Mesenteric fat pad (tissue), 1 donor: ENCODE measurements at places on chromosomes 1 and 21. TPM values are rescaled to one million over a fixed set of nuclear protein-coding genes. Genes with fewer than 3 reads are reported as not detected.
A peak's percentile ranks its signal among the peaks of the same experiment; 100 is the strongest.

DNA sequence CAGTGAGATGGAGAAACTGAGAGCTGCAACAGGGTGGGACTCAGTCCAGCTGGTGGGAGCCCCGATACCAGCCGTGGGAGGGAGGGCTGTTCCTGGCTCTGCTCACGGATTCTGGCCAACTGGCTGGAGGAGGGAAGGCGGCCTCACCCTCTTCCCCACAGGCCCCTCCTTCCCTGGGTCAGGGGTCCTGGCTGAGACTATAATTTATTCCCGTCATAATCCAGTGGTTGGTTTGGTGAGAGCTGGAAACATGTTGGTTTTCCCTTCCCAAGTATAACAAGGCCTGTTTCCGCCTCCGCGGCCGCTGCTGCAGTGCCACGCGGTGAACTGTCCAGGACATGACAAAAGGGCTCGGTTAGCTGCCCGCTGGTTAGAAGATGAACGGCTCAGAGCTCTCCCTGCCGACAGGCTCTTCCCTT, 10.0 kb downstream of the PTPRF start:
- DNase-seq, result no peak

DNA sequence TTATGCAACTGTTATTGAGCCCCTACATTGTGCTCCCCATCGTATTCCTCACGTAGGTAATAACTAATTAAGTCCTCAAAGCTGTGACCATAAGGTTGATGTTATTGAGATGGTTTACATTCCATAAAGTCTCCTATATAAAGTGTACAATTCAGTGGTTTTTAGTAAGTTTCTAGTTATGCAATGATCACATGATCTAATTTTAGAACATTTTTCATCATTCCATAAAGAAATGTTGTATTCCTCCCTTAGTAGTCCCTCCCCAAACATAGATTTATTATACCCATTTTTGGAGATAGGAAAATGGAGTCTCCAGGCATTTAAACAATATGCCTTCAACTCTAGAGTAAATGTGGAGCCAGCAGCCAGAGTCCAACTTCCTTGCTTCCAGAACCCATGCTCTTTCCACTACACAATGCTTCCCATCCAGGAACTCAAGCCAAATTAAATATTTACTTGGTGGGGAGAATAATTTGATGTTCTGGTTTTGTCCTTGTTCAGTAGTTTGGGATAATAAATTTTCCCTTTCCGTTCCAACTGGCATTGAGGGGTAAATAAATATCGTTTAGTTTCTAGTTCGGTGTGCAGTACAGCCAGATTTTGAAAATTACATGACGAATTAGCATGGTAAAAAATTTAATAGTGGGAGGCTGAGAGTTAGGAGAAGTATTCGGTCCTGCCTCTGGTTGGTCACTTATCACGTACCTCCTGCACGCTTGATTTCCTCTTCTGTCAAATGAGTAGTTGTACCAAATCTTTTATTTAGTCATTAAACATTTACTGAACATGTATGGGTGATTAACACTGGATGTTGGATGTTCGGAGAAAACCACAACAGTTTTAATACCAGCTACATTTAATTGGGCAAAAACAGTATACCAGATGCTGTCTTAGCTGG, 66.3 kb downstream of the CACHD1 start:
- no peak for DNase-seq

GRCh38 chr1:202268032-202268431, 73.7 kb downstream of the UBE2T start:
- peak; percentile 65 for DNase-seq

DNA sequence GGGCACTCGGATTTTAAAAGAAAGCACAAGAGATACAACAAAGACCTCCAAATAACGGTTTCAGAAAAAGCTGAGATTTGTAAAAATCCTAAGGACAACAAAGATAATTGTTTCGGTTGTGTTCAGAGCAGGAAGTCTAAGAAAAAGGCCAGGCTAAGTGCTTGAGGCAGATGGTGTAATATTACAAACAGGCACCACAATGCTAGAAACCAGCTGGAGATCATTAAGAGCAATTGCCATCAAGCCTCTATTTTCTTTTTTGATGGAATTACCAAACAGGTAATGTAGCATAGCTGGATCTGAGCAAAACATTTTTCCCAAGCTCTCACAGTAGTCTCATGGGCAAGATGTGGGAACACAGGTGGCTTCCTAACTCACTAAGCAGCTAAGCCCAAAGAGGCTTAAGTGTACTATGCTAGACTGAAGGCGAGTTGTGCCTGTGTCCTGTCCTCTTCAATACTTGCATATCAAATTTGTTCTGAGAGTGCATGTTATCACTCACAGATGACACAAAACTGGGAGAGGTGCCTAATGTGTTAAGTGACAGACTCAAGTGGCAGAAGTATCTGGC, 161.6 kb downstream of the GLUL start:
- no peak for DNase-seq

GRCh38 chr1:158819461-158820443, 11.4 kb upstream of the MNDA start:
- no peak for DNase-seq

DNA sequence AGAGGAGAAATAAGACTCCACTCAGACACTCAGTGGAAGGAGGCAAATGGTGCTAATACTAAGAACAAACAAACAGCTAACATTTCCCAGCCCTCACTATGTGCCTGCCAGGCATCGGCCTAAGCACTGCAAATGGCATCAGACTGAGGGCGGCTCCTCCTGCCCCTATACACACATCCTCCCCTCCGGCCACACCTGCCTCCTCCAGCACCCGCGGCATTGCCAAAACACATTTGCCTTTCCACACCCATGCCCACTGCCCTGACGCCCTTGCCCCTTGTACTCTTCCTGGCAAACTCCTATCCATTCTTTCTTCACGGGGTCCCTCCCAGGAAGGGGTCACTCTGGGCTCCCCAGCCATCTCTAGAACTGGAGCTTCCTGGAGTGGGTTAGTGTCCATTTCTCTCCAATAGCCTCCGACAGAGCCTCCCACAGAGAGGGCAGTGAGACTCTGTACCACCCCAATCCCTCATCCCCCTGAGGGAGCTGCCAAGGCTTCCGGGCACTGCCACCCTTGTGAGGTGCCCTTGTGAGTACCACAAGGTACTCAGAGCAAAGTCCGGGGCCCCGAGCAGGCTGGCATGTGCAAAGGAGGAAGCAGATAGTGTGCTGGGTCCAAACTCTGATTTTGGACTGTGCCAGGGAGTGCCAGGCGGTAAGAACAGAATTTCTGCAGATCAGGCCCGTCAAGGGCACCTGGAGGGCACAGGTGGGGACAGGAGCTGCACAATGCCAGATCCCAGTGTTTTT, 959 bp downstream of the AKR7A3 start:
- no peak for DNase-seq

GRCh38 chr1:20440785-20441200, 45.2 kb downstream of the CAMK2N1 start:
- DNase-seq, result peak; percentile 53

- DNase-seq, result no peak
These were observed 51.2 kb downstream of the GIPC2 start for GRCh38 chr1:78096976-78097375.

- DNase-seq, result peak; percentile 51
These were observed 16.4 kb downstream of the LDLRAD1 start for GRCh38 chr1:54001591-54001990.

DNA sequence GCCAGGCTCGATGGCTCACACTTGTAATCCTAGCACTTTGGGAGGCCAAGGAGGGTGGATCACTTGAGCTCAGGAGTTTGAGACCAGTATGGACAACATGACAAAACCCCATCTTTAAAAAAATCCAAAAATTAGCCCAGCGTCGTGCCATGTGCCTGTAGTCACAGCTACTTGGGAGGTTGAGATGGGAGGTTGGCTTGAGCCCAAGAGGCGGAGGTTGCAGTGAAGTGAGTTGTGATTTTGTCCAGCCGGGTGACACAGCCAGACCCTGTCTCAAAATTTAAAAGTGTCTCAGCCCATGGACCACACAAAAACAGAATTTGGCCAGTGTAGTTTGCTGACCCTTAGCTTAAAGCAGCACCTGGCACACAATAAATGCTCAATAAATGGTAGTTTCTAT, 11.3 kb upstream of the TACSTD2 start:
- no peak for DNase-seq

GRCh38 chr1:40844887-40845878, 17.0 kb downstream of the CITED4 start:
- no peak for DNase-seq

- DNase-seq, result no peak
These were observed 87.1 kb downstream of the ENAH start for GRCh38 chr1:225565847-225566246.

DNA sequence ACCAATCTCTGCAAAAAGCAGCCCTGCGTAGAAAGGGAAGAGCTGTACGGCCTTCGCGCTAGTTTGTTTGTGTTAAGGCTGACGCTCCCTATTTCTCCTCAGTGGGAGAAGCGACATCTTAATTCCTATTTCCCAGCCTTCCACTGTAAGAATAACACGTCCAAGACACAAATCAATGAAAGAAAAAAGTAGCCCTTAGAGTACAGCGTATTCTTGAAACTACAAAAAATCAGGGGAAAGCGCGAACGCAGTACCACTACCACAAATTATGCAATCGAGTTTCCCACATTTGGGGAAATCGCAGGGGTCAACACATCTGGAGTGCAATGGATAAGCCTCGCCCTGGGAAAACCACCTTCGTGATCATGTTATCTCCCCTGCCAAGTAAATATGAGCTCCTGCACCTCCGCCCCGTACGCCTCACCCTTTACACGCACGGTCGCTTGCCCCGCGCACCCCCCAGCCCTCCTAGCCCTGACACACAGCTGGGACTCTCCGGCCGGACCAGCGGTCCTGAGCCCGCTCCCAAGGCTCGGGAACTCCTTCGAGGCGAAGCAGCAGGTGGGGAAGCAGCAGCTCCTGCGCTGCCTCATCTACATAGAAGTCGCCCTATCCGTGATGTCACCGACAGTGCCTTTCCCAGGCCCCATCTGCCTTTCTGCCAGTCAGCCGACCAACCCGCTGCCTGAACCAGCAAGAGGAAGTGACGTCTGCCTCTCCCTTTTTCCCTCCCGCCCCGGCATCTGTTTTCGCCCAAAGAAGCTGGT, 94.7 kb downstream of the PPIAL4G start:
- peak; percentile 92 for DNase-seq

DNA sequence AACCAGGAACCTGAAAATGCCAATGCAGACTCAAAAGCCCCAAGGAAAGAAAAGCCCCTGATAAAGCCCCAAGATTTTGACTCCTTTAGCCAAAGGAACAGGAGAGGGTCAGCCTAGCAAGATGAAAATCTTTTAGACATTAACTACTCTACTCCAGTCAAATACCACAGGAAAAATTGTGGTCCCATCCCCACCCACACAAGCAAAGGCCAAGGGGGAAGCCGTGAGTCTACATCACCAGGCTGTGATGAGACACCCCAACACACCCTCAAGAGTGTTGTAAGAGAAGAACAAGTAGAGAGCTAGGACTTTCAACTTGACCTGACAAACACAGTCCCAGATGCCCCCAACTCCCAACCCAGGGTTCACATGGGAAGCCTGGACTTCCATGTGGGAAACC, 192.8 kb upstream of the NR5A2 start:
- no peak for DNase-seq

GRCh38 chr1:173475564-173476196, 1.5 kb upstream of the PRDX6 start:
- DNase-seq, result no peak

- DNase-seq, result no peak
These were observed 44.1 kb downstream of the UMODL1 start for GRCh38 chr21:42115136-42115683.

DNA sequence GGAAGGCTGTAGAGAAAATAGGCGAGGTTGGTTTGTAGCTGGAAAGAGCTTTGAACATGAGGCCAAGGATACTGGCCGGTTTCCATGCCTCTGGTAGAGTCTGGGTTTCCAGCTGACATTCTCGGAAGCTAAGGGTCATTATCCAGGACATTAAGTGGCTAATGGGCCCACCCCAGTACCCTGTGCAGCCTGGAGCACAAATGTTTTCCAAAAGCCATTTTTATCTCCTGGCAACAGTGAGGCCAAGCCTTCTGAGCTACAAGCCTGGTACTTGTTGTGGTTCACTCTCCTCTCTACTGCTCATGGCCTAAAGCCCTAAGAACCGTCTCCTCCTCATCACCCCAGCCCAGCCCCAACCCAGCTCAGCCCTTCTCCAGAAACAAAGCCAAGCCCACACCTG, 122.9 kb downstream of the DMRTA2 start:
- DNase-seq, result no peak

DNA sequence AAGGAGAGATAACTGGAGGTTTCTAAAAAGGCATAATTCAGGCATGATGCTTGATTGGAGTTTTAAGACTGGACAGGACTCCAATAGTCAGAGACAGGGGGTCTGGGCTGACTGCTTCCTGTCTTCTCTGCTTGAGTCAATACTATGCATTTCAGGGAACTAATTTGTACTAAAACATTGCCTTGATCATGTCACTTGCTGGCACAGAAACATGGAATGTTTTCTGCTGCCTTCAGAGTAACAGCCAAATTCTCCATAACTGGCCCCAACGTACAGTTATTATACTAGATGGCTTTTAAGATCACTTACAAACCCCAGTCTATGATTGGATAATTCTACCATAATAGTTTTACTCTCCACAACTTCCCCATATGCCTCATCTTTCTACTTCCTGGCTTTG, 247.0 kb downstream of the DNM3 start:
- DNase-seq, result no peak

DNA sequence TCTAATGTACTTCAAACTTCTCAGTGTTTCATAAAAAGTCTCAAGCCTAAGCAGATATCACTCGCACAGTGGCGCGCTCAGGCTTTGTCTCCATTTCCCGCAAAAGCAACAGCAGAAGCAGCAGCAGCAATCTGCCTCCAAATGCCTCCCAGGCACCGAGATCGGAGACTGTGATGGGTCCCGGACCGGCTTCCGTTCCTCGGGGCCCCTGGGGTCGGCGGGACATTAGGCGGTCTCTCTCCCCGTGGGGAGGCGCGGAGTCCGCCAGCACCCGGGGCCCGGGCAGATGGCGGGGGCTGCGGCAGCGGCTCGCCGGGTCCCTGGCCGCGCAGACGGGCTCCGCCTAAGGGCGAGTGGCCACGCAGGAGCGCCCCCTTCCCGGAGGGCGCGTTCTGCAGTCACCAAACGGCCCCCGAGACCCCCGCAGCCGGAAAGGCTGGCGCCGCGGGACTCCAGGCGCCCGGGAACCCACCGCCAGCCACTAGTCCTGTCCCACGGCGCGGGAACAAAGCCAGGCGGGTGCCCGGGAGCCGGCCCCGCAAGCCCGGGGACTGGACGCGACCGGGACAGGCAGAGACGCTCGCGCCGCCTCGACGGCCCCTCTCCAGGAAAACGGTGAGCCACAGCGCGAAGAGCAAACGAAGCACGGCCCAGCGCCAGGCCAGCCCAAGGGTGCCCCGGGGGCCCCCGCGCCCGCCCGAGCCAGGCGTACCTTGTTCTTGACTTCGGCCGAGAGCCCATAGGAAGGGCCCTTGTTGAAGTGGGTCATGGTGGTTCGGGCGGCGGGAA, 590 bp downstream of the CNN3 start:
- DNase-seq, result no peak

Gene UCHL5
- total RNA-seq, result 27.5 TPM

Gene HIVEP3
- 19.9 TPM for total RNA-seq

Gene TLCD4
- total RNA-seq, result 15.9 TPM

Gene SYCP1
- total RNA-seq, result not detected

Gene AGO1
- 24.3 TPM for total RNA-seq

Gene HAPLN2
- 0.35 TPM for total RNA-seq

Gene TCEA3
- total RNA-seq, result 8.3 TPM

Gene AMY2A
- total RNA-seq, result 2.7 TPM

Gene ADAMTS5
- 60.0 TPM for total RNA-seq

Gene CNKSR1
- 1.7 TPM for total RNA-seq
